ENCODE measurements at places on chromosomes 6 and 20.

GRCh38 chr6:123965894-123966293 lies 162.2 kb downstream of the NKAIN2 start:
- DNase-seq, result no peak

GRCh38 chr20:50794846-50795634 lies at the start of gene BCAS4:
BCAS4 (plus strand) TSS chr20:50795061; CDS start chr20:50795084, 23 bp downstream.
- DNase-seq, result peak; percentile 37

- no peak for DNase-seq
These were observed 408.6 kb downstream of the PREX1 start for GRCh38 chr20:48419173-48419572.

DNA sequence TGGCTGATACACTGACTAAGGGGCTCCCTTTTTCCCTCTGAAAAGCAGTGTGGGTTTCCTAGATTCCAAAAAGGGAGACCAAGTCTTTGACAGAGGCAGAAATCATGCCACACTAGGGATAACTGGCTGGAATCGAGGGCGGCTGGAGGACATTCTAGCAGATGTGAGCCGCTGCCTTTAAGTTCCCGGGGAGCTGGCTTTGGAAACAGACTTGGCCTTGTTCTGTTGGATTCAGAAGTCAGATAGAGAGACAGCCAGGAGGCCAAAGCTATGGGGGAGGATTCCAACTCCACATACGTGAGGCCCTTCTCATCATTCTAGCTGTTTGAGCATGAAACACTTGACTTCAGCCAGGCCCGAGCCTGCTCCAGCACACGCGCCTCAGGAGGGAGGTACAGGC lies 109.9 kb upstream of the FOXC1 start:
- DNase-seq, result no peak

GRCh38 chr20:64229507-64230061 lies 26.0 kb upstream of the PCMTD2 start:
- DNase-seq, result no peak

- no peak for DNase-seq
These were observed 35.8 kb downstream of the SLC2A4RG start for GRCh38 chr20:63775096-63775978.

- no peak for DNase-seq
These were observed 139.1 kb downstream of the BTBD3 start for GRCh38 chr20:12056839-12057238.

GRCh38 chr6:138468320-138469015 lies 30.8 kb downstream of the NHSL1 start:
- DNase-seq, result no peak

GRCh38 chr20:46752728-46753127 lies 43.3 kb downstream of the SLC2A10 start:
- DNase-seq, result no peak

- DNase-seq, result no peak
These were observed 16.6 kb upstream of the LYRM2 start for GRCh38 chr6:89655122-89655521.

DNA sequence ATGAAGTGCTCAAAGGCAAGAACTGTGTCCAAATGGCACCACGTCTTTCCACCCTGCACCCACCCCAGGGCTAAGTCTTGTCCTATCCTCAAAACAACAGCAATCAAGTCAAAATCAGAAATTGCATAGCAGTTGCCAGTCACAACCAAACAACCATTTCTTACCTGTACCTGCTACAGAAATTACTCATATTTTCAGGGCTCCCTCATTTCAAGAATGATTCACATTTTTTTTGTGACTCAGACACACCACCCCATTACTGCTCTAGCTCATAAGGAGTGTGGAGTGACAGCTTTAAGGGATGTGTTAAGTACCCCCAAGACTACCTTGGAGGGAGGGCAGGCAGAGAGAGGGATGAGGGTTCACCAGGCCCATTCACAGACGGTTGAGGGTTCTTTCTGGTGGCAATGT lies 111.7 kb downstream of the TRERF1 start:
- no peak for DNase-seq

DNA sequence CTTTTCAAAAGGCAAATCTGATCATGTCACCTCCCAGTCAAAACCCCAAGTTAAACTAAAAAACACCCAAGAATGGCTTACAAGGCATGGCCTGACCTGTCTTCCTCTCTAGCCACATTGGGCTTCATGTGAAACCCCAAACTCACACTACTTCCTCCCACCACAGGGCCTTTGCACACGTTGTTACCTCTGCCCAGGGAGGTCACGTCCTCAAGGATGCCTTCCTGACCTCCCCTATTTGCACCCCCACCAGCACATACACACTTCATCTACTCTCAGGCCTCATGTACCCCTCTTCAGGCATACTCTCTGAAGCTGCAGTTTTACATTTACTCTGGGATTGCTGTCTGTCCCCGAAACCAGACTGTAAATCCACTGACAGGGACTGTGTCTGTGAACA lies 6.1 kb downstream of the EZR start:
- DNase-seq, result no peak

DNA sequence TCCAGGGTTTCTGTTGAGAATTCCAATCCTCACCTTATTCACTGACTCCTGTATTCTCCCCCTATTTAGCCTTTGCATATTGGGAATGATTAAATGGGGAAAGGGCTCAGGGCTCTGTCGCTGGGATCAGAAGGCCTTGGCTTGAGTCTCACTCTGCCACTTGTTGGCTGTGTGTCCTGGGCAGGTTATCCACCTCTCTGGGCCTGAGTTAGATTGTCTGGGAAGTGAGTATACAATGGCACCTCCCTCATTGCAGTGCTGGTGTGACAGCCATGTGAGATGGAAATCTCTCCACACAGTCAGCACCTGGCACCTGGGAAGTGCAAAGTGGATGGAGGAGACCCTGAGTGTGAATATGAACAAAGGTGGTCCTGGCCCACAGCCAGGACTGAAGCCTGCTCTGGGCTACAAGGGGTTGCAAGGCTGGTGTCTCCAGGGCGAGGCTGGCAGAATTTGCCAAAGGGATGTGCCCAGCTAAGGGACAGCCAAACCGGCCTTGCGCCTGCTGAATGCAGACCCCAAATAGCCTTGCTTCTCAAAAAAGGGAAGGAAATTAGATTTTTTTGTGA lies 200.0 kb upstream of the PMEPA1 start:
- DNase-seq, result no peak

DNA sequence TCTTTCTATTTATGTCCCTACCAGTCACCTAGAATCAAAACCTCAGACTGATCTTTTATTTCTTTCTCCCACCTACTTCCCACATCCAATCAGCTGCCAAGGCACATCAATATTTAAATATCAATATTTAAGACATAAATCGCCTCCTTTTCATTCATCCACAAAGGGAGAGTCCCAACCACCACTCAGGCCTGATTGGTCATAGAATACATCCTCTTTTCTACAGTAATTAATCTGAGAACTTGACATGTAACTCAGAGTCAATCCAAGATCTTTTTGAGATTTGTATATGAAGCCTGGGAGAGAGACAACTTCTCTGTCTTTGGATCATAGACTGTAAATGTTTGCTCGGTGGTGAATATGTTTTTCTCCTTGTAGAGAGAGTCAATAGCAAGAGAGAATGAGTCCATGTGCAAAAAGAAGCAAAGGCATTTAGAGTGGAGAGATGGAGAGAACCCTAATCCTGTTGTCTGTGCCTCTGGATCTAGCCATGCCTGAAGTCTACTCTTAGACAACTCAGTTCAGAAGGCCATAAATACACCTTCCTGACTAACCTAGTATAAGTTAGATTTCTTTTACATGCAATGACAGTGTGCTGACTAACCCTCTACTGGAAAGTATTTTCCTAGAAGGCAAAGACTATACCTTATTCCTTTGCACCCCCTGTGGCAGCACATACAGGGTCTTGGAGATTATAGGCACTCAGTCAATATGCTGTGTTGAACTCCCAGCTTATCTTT lies 12.1 kb upstream of the NEDD9 start:
- no peak for DNase-seq

DNA sequence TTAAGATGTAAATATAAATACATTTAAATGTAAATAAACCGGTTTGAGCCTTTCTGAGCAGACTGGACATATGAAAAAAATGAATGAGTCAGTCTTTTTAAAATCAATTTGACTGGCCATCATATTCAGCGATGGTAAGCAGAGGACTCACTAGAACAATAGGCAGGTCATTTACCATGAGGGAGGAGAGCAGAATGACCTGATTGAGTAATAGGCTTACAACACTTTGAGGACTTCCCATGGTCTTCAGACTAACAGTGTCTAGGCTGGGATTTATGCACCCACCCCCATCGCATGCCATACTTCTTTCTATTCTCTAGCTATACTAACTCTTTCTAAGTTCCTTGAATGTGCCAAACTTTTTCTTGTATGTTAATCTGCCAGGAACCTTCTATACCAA lies 241.9 kb upstream of the RAB32 start:
- DNase-seq, result no peak

DNA sequence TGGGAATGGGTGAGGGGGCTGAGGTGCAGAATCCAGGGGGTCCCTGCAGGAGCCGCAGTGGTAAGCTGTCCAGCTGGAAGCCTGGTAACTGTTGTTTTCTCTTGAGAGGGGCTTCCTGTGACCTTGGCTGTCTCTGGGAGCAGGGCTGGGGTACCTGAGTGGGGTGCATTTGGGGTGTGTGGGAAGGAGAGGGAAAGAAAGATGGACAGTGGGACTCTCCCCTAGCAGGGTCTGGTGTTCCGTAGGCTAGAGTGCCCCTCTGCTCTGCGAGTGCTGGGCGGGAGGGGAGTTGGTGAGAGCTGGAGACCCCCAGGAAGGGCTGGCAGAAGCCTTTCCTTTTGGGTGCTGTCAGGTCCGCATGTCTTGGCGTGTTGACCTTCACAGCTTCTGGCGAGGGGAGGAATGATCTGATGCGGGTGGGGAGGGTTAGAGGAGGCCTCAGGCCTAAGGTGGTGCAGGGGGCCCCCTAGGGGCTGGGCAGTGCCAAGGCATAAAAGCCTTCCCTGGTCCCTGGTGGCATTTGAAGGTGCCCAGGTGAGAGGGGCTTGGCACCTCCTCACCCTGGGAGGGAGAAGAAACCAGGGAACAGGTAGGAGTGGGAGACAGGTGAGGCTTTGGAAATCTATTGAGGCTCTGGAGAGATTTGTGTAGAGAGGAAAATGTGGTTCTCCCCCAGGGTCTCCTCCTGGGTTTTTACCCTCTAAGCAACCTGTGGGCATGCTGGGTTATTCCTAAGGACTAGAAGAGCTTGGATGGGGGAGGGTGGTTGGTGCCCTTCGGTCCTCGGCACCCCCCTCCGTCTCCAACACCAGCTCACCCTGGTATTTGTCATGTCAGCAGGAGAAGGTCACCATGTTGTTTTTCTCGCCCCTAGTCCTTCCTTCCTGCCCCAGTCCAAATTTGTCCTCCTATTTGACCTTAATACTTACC lies 3.3 kb downstream of the VEGFA start:
- no peak for DNase-seq

DNA sequence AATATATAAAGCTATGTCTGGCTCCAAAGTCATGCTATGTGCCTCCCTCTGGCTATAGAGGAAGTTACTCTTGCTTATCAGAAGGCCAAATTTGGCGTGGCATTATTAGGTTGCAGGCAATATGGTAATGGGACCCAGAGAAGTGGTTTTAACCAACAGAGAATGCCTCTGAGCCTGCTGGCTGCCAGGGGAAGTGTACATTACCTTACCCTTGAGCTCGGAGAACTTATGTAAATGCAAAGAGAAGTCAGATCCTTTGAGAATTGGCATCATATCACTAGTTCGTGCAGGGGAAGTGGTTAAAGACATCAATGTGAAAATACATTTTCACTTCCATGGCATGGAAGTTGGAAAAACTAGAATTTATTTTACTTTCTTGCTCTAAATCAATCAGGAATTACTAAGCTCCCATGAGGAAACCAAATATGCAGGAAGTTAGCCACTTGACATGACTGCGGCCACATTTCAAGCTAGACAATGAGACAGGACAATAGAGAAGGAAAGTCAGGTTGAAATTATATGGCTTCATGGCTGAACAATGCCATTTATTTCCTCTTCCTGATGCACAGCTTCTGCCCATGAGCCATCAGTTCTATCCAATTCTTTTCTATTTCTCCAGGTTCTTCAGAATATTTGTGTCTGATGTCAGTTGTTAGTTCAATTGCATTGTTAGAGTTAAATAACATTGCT lies 134.0 kb upstream of the PHACTR1 start:
- DNase-seq, result no peak

- no peak for DNase-seq
These were observed at the start of gene LRRN4 for GRCh38 chr20:6053776-6054688. LRRN4 (minus strand) TSS chr20:6054060; CDS start chr20:6052799, 1,261 bp downstream.

GRCh38 chr6:111562246-111562645 lies 43.4 kb downstream of the TRAF3IP2 start:
- DNase-seq, result no peak

DNA sequence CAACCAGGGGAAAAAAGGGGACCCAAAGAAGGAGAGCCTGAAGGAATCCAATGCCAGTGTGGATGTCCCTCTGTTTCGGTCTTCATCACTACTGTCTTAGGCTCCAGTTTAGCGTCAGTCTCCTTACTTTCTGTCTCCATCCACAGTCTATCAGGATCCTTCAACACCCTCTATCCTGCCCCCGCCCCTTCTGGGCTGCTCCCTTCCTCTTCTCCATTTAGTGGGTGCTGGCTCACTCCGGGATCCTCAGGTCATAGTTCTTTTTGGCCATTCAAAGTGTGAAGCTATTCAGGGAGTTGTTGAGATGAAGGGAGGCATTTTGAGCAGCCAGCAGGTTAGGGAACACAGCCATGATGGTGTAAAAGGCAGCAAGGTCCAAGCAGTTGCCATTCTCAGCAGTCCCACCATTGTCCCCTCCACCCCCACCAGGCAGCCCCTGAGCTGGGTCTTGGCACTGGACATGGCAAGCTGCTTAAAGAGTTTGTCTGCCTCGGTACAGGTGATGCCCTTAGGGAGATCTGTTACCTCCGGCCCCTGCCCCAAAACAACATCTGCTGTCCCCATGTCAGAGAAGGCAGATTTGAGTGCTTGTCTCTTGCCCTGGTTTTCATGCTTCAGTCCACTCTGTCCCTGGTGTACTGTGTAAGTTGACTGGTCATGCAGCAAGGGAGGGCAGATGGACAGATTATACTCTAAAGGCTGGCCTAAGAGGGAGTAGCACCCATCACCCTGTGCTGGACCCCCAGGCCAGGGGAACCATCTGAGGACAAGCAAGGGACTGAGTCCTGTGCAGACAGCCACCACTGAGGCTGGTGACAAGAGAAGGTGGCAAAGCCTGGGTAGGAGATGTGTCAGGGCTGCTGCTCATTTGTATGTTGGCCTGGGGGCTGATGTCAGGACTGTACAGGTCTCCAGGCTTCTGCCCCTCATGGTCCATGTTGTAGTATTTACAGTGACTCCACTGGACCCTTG lies 842.0 kb downstream of the HACE1 start:
- no peak for DNase-seq

DNA sequence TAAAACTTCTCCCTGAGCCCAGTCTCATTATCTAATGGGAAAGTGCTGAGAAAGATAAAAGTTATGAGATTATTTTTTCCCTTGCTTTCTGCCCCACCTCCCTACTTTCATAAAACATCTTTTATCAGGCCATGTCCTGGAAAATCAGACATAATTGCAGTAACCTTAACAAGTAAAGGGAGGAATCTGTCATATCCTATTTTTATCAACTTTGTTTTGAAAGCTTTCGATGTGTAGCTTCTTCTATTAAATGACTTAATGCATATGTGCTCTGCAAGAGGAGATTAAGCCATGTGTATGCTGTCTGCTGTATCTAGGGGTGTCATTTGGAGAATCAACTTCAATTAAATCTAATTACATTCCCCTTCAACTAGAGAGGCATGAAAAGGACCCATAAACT lies 408.9 kb downstream of the CBLN4 start:
- DNase-seq, result no peak

Measured in AG04450 (cell line).